Activated CD8-positive, alpha-beta memory T cell treated with anti-CD3 and anti-CD28 coated beads, Interleukin-2, amount 10 ng/mL, durations not matched to agents 7 days and 5 days (primary cell): ENCODE measurements at places on chromosomes 5 and 9.

DNA sequence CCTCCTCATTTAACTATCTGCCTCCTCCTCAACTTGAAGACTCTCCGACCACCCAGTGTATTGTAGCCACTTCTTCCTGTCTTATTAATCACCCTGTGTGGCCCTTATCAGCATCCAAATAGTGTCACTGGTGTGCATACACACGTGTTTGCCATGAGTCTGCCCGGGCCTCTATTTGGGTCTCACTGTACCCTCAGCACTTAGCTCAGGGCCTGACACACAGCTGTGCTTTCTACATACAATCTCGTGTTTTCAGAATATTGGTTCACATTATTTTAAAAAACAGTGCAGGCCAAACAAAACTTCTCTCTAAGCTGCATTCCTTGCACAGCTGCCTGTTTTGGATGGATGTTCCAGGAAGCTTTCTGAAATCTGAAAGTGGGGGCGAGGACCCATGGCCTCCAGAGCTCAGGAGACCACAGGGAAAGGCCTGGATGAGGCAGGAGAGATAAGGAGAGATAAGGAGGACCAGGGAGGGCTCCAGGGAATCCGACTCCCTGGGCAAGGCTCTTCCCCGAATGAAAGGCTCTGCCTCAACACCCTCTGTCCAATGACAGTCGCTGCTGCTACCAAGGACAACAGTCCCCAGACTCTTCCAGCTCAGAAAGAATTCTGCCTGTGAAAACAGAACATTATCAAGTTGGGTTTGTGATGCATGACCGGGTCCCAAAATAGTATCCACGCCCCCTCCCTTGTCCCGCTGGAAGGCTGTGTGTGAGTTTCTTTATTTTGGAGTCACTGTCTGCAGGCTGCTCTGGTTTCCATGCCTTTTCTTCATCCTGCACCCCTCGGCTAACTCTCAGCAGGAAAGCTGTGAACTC is 255.6 kb downstream of the NSG2 start:
- no peak overlapping the region for H3K4me3 ChIP-seq
- H3K27me3 ChIP-seq: no peaks in the 10 kb centered on the region
- H3K36me3 ChIP-seq: no peaks in the 10 kb centered on the region
- no peaks in the 10 kb centered on the region for H3K4me1 ChIP-seq

GRCh38 chr5:158534203-158534602 is 565.5 kb downstream of the EBF1 start:
- no peak overlapping the region for H3K4me3 ChIP-seq
- no peaks in the 10 kb centered on the region for H3K4me1 ChIP-seq
- H3K27me3 ChIP-seq: no peaks in the 10 kb centered on the region
- no peaks in the 10 kb centered on the region for H3K36me3 ChIP-seq

- H3K36me3 ChIP-seq: no peaks in the 10 kb centered on the region
- H3K4me1 ChIP-seq: no peaks in the 10 kb centered on the region
- H3K4me3 ChIP-seq: no peak overlapping the region
Measured at GRCh38 chr5:19266791-19267190, 721.2 kb downstream of the CDH18 start.

GRCh38 chr5:38755181-38755580 is 90.6 kb upstream of the OSMR start:
- DNase-seq: no peak
- no peaks in the 10 kb centered on the region for H3K36me3 ChIP-seq
- H3K4me3 ChIP-seq: no peak overlapping the region
- no peaks in the 10 kb centered on the region for H3K4me1 ChIP-seq
- no peak overlapping the region for H3K27ac ChIP-seq

DNA sequence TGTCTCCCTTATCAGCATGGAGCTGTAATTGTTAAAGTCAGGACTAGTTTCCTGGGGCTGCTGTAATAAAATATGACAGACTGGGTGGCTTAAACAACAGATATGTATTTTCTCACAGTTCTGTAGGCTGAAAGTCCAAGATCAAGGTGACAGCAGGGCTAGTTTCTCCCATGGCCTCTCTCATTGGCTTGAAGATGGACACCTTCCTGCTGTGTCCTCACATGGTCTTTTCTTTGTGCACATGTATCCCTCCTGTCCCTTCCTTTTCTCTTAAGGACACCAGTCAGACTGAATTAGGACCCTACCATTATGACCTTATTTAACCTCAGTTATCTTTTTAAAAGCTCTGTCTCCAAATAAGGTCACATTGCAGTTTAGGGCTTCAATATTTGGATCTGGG is 700.5 kb upstream of the MEF2C start:
- no peak overlapping the region for H3K4me3 ChIP-seq
- no peak for DNase-seq
- no peak overlapping the region for H3K27ac ChIP-seq
- no peaks in the 10 kb centered on the region for H3K36me3 ChIP-seq
- no peaks in the 10 kb centered on the region for H3K27me3 ChIP-seq
